Activated T-helper 1 cell treated with anti-CD3 and anti-CD28 coated beads, Interleukin-12 subunit alpha, Interleukin-12 subunit beta, Interleukin-2, Interleukin-4 antibody, amounts not matched to agents 30 ng/mL and 10 ng/mL and 1 ng/mL, durations not matched to agents 14 hours and 24 hours and 36 hours (primary cell): ENCODE measurements at places on chromosomes 3 and 15.

DNA sequence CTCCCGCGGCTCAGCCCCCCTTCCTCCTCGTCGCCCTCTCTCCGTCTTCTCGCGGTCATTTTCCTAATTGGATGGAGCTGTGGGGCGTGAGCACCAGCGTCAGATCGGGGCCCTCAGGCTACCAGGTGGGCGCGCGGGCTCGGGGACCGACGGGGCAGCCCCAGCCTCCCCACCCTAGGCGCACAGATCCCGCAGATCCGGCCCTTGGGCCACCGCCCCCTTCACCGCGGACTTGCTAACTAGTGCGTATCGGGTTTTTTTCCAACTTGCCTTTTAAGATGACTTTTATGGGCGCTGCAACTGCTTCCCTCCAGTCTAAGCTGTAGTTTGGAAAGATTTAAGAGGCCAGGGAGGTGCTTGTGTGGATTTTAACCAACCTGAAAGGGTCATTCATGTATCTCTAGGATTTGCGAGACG, 1.3 kb downstream of the ZNF710 start:
- no peak for DNase-seq

DNA sequence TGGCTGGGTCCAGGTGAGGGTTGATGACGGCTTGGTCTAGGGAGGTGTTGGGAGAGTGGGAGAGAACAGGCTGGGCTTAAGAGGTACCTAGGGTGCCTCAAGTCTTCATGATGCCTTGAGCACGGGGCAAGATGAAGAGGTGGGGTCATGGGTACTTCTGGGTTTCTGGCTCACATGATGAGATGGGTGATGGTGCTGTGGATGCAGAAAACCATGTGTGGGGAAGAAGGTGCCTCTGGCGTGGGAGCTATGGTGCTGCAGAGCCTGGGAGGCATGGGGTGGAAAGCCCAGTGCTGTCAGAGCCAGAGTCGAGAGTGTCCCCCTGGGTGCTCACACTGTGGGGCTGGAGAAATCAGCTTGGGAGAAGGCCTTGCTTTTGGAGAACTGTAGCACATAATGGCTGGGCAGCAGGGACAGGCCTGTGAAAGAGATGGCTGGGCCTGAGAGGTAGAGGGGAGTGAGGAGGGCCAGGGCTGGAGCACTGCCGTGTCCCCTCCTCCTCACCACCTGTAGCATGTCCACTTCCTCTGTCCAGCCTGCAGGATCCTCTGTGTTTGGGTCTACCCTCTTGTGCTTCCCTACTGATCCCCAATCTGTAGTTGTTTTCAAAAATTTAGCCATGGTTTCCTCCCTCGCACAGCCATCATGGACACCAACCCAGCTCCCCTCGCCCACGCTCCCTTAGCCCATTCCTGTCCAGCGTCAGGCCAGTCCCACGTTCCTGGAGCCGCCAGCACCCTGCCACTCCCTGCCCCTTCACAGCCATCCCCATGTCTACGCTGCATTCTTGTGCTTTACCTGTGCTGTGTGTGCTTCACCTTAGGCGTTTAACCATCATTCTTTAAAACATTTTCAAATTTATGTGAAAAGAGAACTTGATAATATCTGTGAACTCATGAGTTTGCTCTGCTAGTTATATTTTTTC, 132.0 kb downstream of the EEFSEC start:
- DNase-seq, result no peak

DNA sequence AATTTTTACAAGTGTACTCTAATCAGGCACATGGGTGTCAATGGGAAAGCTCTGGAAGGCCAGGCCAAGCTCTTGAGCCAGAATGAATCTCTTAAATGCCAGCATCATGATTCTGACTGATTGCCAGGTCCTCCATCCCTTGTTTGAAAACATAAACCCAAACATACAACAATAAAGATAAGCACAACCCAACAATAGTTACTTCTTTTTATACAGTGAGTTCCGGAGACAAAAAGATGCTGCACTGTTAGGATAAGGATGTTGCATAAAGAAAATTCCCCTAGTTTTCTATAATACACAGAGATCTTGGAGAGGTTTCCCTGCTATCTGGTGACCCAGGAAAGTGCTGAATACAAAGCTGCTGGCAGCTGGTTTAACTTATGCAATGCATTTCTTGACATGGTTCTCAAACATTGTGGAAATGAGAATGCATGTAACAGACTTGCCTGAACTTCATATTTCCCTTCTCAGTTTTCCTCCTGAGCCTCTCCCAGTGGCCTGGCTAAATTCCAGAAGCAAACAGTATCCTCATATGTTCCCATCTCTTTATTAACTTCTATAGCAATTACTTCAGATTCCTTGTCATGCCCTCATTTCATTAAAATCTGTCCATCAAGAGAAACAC, 180.1 kb upstream of the PRICKLE2 start:
- no peak for DNase-seq

GRCh38 chr3:157132936-157133335, 27.0 kb downstream of the CCNL1 start:
- no peak for DNase-seq

- no peak for DNase-seq
Observed at GRCh38 chr3:125318167-125318865, 56.8 kb downstream of the ZNF148 start.

DNA sequence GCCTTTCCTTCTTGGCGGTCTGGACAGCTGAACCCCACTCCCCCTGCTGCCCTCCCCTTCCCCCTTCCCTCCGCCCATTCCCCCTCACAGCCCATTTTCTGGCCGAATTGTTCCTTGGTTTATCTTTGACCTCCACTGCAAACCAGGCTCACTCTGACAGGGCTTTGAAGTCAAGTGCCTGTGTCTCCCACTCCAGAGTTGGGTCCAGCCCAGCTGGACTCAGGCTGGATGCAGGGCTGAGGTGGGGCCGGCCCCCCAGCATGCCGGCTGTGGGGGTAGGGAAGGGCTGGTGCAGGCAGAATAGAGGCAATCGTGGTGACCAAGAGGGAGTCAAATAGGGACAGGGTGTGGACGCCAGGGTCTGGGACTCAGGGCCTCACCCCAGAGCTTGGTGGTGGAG, 57.0 kb upstream of the MRPS22 start:
- DNase-seq, result no peak

GRCh38 chr3:29906906-29907305, 626.0 kb downstream of the RBMS3 start:
- DNase-seq, result no peak

GRCh38 chr3:189771842-189772450, 140.8 kb downstream of the TP63 start:
- no peak for DNase-seq

DNA sequence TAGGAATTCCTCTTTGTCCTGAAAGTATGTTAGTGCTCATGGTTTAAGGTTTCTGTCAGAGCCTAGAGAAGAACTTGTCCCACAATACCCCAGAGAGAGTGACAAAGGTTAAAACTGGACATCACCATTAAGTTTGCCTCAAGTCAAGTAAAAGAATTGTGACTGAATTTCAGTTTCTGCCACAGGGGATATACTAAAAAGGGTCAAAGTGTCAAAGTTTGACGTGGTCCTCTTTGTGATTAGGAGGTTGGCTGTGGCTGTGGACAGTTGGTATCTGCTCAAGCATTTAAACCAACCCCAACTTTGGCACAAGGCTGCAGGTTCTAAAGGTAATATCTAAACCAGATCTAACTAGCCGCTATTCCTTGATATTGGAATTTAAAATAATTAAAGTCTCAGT, 26.1 kb downstream of the FMN1 start:
- DNase-seq, result no peak

DNA sequence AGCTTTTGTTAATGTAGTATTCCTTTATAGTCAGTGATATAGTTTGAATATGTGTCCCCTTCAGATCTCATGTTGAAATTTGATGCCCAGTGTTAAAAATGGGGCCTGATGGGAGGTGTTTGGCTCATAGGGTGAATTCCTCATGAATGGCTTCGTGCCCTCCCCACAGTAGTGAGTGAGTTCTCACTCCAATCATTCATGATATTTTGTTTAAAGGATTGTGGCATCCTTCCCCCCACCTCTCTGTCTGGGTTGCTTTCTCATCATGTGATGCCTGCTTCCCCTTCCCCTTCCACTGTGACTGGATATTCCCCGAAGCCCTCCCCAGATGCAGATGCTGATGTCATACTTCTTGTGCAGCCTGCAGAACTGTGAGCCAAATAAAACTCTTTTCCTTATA, 649.8 kb upstream of the NR2F2 start:
- DNase-seq, result no peak

DNA sequence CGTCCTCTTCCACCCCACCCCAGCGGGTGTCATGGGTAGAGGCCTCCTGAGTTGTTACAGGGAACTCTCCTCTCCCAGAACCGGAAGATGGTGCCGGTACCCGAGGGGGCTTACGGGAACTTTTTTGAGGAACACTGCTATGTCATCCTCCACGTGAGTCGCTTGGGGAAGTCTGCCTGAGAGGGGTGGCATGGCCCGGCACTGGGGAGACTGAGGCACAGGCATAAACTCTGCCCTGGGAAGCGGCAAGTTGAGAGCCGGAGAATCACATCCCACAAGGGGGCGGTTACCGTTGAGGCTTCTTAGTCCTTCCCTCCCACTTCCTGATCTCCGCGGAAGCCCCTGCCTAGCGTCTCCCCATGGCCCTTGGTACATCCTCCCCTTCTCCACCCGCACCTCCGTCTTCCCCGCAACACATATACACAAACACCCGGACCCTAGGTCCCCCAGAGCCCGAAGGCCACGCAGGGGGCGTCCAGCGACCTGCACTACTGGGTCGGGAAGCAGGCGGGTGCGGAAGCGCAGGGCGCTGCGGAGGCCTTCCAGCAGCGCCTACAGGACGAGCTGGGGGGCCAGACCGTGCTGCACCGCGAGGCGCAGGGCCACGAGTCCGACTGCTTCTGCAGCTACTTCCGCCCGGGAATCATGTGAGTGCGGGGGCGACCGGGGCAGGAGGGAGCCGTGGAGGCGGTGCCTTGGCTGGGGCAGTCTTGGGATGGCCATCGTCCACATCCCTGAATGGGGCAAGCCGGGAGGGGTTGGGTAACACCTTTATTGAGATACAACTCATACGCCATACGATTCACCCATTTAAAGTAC, 3.4 kb downstream of the VILL start:
- peak; percentile 47 for DNase-seq

DNA sequence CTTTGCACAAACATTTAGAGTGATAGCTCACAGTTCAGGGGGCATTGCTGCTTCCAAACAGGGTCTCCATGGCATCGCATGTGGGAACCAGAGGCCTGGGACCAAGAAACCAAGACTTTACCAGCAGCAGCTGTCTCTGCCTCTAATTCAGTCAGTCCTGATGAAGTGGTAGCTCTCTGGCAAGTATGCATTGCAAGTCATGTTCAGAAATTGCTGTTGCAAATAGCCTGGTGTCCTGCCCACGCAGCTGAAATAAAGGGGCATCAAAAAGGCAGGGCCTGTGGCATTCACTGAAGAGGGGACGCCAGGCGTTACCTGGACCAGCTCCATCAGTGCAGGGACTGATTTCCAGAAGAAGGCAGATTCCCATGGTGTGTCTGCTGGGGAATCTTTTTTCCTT, 121.3 kb downstream of the CD47 start:
- no peak for DNase-seq

DNA sequence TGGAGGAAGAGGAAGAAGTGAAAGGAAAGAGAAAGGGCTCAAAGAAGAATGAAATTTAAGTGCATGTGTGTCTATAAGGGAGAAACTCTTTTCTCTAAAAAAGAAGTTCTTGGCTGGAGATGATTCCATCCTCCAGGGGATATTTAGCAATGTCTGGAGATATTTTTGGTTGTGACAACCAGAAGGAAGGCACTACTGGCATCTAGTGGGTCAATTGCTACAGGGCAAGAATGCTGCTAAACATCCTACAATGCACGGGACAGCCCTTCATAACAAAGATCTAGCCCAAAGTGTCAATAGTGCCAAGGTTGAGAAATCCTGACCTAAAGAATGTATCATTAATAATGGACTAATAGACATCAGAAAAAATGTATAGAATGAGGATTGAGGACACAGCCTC, 57.4 kb upstream of the ST3GAL6 start:
- DNase-seq, result no peak

GRCh38 chr3:32483772-32484171, 18.9 kb downstream of the CMTM6 start:
- DNase-seq, result no peak

GRCh38 chr3:22887664-22888291, 315.3 kb upstream of the UBE2E2 start:
- no peak for DNase-seq

- DNase-seq, result no peak
Observed at GRCh38 chr15:66620744-66621344, 55.0 kb upstream of the LCTL start.

GRCh38 chr3:143727391-143727790, 120.9 kb downstream of the SLC9A9 start:
- DNase-seq, result no peak

GRCh38 chr15:63939531-63940130, 105.9 kb upstream of the HERC1 start:
- peak; percentile 35 for DNase-seq

- DNase-seq, result no peak
Observed at GRCh38 chr3:188106006-188106405, 48.0 kb upstream of the LPP start.

- DNase-seq, result no peak
Observed at GRCh38 chr3:193843474-193844301, 250.7 kb downstream of the OPA1 start.

DNA sequence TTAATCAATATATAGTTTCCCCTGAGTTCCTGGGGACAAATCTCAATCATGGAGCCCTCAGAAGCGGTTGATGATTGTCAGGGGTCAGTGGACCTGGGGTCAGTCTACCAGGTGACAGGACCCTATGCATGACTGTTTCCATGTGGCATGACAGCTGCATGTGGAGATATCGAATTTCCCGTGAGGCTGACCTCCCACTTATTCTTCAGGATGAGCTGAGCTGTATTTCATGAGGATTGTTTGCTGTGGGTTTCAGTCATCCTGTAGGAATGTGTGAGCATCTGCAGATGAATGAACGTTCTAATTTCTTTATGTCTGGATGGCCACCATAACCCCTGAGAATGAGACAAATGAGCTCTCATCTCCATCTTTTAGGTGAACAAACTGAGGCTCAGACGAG, 93.0 kb upstream of the HES1 start:
- DNase-seq, result no peak

DNA sequence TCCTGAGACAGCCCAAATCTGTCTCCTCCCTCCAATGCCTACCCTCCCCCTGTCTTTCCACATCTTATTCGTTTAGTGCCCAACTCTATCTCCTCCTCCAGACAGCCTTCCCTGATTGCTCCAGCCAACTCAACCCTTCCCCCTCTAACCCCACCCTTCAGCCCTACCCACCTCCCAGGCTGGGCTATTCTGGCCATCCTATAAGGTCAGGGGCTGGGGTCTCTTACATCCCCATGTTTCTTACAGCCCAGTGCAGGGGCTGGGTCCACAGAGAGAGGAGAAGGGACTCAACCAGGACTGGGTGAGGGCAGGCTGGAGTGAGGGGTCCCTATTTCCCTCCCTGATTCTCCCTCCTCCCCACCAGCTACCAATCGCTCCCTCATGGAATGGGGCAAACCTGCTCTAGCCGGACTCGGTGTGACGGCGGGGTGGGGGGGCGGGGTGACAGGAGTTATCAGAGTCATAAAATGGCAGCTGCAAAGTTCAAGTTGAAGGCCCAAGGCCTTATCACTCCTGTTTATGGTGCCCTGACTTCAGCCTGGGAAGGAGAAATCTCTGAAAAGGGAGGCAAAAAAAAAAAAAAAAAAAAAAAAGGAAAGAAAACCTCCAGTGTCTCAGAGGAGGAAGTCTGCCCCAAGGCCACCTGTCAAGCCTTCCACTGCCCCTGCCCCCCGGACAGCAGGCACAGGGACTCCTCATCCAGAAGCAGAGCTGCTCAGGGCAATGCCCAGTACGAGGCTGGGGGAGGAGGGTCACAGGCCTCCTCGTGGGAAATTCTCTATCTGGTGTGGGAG, 2.1 kb downstream of the VIPR1 start:
- DNase-seq, result no peak

- no peak for DNase-seq
Observed at GRCh38 chr3:24151594-24151993, 206.5 kb downstream of the NR1D2 start.
